ENCODE measurements at places on chromosomes 2 and 18.
A peak's percentile ranks its signal among the peaks of the same experiment; 100 is the strongest.

- DNase-seq: no peak
Measured at GRCh38 chr2:72822794-72823193, 3.0 kb downstream of the EXOC6B start.

GRCh38 chr18:48815179-48815515, 135.6 kb downstream of the SMAD7 start:
- peak; percentile 17 for DNase-seq

DNA sequence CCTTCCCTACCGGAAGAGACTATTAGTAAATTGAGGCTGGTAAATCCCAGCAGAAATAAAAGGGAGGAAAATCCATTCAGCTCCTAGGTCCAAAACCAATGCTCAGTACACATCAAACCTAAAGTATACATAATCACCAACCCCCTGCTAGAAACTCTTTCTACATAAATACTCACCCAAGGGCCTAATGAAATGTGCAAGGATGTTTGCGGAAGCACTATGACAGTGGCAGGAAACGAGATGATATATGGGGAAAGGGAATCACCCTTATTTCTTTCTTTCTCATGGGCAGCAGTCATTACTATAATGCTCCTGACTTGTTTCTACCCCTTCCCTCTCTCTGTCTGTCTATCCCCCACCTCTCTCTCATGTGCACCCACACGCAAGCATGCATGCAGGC, 1.3 kb upstream of the SCTR start:
- DNase-seq: no peak

DNA sequence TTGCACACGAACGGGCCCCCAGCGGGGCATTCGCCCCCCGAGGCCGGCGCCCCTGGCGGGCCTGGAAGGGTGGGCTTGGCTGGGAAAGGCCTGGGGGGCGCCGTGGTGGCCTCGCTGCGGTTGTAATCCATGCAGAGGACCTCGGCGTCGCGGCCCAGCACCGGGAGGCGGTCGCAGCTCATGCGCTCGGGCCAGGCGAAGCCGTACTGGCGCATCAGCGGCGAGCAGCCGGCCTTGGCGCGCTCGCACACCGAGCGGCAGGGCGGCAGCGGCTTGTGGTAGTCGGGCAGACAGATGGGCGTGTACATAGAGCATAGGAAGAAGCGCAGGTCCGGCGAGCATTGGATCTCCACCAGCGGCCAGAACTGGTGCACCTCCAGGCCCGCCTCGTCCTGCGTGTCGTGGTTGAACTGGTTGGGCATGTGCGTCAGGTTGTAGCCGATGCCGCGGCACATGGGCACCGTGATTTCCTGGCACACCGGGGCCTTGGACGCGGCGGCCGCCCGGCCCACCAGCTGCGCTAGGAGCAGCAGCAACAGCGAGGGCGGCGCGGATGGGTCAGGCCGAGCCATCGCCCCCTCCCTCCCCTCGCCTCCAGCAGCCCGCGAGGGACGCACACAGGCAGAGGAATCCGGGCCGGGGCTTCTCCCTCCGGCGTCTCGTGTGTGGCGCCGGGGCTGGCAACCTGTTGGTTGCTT, 1.4 kb downstream of the FZD5 start:
- DNase-seq: peak; percentile 60

DNA sequence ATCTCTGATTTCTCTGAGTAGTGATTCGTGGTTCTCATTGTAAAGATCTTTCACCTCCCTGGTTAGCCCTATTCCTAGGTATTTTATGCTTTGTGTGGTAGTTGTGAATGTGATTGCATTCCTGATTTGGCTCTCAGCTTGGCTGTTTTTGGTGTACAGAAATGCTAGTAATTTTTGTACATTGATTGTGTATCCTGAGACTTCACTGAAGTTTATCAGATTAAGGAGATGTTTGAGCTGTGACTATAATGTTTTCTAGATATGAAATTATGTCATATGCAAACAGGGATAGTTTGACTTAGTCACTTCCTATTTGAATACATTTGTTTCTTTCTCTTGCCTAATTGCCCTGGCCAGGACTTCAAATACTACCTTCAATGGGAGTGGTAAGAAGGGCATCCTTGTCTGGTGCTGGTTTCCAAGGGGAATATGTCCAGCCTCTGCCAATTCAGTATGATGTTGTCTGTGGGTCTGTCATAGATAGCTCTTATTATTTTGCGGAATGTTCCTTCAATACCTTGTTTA, 251.9 kb upstream of the ZNF804A start:
- DNase-seq: no peak

DNA sequence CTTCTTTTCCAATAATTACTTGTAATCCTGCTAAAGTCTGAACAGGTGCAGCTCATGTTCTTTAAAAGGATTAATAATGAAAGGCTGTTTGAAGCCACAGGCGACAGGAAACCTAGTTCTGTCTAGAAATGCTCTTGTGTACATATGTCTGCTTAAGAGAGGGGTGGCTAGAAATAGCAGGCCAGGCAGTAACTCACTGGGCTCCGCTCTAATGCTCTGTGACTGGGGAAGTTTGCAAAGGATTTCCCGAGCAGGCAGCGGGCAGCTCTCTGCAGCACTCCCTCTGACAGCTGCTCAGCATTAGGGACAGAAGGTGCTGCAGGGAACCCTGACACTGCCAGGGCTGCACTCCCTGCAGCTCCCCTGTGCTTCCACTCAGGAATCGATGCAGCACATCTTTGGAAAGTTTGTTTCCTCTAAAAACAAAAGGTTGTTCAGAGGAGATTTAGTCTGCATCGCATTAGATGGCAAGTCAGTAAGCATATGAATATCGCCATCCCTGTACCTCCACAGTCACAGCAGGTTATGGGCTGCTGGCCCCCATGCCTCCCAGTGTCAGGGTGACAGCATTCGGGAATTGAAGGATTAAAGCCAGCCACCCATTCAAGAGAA, 33.1 kb upstream of the TTC39C start:
- no peak for DNase-seq

DNA sequence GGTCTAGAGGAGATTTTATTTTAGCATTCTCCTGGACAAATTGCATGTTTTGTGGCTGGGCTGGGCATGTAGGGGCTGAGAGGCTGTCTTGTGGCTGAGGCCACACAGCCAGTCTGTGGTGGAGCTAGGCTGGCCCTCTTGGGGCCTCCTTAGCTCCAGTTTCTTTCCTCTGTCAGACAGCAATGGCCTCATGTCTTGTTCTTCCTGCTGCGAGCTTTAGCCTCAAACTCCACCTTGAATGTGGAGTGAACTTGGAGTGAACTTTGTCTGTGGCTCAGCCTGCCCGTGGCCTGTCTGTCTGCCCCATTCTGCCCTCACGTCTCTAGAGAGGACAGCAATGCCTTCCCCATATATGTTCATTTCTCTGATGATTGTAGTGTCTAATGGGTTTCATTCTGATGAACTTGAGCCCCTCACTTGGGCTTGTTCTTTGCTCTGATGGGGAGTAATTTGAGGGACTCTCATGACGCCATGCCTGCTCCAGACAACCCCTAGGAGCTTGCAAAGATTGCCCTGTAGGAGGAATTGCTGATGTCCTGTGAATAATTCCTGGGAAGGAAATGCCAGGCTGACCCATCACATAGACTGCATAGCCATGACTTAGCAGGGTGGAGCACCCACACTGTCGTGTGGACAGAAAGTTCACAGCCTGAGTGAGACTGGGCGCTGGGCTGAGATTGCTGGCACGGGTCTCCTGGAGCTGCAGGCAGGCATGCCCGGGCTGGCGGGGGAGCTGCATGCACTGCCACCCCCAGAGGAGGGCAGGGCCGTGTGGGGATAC, 42.6 kb downstream of the ASAP2 start:
- peak; percentile 65 for DNase-seq

GRCh38 chr2:84631047-84631446, 114.7 kb downstream of the DNAH6 start:
- no peak for DNase-seq

DNA sequence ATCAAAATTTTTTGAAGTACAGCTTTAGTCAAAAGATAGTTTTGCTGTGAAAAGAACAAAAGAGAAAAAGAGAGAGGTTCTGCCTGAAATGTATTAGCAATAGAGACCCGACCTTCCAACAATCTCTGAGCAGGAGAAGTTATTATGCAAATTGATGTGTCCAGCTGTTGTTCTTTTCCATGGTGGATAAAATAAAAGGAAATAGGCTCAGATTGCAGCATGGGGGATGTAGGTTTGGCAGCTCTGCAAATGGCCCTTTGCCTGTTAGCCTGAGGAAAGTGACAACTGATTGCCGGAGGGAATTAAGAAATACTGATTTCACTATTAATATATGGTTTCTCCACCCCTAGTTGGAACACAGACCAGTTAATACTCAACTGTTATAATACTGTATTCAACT, 1283.2 kb upstream of the NXPH2 start:
- peak; percentile 79 for DNase-seq

- DNase-seq: peak; percentile 25
Measured at GRCh38 chr18:69401972-69402532, 1.4 kb downstream of the DOK6 start.

DNA sequence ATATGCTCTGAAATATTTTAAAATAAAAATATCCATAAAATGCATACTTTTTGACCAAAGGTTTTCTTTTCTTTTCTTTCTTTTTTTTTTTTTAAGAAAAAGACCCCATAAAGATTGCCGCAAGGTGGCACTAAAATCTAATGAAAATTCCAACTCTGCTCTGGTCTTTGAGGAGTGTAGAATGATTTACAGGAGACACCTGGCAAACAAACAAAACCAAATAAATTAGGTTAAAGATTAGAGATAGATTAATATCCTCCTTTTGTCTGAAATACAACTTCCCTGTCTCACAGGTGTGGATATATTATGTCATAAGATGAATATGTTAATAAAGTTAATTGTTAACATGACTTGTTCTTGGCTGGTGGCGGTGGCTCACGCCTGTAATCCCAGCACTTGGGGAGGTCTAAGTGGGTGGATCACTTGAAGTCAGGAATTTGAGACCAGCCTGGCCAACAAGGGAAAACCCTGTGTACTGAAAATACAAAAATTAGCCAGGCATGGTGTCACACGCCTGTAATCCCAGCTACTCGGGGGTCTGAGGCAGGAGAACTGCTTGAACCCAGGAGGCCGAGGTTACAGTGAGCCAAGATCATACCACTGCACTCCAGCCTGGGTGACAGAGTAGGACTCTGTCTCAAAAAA, 3.5 kb upstream of the RHOB start:
- no peak for DNase-seq

GRCh38 chr2:158917121-158917520, 51.3 kb upstream of the TANC1 start:
- no peak for DNase-seq

- DNase-seq: no peak
Measured at GRCh38 chr18:59057969-59058368, 81.7 kb upstream of the SEC11C start.

GRCh38 chr2:164756773-164757172, 84.8 kb downstream of the COBLL1 start:
- DNase-seq: no peak

DNA sequence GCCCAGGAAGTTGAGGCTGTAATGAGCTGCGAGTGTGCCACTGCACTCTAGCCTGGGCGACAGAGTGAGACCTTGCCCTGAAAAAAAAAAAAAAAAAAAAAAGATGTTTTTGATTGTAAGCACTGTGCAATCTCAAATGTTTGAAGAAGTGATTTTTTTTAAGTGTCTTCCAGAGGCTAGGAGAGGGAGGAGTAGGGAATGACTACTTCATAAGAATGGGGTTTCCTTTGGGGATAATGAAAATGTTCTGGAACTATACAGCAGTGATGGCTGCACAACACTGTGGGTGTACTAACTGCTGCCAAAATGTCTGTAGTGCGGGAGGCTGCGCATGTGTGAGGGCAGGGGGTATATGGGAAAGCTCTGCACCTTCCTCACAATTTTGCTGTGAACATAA, 83.7 kb downstream of the MCFD2 start:
- DNase-seq: no peak

- peak; percentile 84 for DNase-seq
Measured at GRCh38 chr2:234989183-234989701, 37.4 kb downstream of the SH3BP4 start.

DNA sequence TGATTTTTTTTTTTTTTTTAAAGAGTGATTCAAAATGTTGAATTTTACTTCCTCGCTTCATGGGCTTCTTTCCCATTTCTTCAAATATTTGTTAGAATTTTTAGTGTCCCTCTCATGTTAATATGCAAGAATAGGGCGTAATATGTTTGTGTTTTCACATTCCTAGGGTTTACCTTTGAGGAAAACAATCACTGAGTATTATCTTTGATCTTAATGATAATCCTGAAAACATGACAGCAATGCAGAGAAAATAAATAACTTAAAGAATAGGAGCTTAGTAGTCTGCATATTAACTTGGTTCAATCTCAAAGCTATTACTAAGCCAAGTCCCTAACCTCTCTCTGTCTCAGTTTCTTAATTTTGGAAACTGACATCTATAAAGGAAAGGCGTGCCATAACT, 475.4 kb downstream of the NRXN1 start:
- DNase-seq: no peak

DNA sequence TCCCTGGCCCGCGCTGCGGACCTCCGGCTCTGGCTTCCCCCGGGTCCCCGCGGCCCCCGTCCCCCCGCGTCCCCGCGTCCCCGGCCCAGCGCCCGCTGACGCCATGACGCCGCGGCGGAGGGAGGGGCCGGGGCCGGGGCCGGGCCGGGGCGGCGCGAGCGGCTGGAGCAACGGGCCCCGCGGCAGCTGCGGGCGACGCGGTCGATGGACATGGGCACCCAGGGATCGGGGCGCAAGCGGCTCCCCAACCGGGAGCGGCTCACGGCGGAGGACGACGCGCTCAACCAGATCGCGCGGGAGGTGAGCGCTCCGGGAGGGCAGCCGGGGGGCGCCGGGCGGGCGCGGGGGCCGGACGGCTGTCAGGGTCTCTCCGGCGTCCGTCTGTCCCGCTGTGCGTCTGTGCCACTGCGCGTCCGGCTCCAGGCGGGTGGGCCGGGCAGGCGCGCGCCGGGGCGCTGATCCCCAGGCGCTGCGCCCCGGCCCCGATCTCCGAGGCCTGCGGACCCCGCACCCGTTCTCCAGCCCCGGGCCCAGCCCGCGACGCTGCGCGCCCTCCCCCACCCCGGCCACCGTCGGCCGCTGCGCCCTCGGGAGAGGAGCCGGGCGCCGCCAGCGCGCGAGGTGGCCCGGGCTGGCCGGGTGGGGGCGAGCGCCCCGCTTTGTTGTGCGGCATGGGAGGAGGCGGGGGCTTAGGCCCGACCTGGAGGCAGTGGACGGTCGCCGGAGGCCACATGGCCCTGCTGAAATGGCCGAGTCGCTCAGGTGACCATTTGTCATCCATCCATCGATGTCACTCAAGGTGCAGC, at the start of gene LRRFIP1:
Gene LRRFIP1 (plus strand): TSS at position 147 of the 806 bp plus-strand sequence. CDS start 58 bp downstream, at position 205.
- peak; percentile 59 for DNase-seq

DNA sequence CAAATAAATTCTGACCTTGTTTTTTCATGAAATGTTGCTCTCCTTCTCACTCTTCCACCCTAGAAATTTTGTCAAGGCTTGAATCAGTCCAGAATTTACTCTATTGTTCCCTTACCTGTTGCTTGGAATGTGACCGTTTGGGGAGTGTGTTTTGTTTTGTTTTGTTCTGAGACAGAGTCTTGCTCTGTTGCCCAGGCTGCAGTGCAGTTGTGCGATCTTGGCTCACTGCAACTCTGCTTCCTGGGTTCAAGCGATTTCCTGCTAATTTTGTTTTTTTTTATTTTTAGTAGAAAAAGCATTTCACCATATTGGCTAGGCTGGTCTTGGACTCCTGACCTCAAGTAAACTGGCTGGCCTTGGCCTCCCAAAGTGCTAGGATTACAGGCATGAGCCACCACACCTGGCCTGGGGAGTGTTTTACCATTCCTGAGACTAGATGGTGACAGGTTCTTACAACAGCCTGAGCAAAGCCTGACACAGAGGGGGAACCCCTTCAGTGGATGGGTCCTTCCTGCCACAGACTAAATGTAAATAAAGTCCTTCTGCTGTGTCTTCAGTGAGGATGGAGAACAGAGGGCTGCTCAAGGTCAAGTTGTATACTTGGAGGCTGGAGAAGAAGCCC, 52.0 kb downstream of the HAUS1 start:
- DNase-seq: no peak

Data from femur (tissue), 1 donor.